Stimulated activated CD8-positive, alpha-beta memory T cell treated with anti-CD3 and anti-CD28 coated beads, Interleukin-4, amount 100 ng/mL, for 1 hour (primary cell): ENCODE measurements at places on chromosomes 5 and 9.

- DNase-seq: no peak
Measured at GRCh38 chr9:20538092-20538491, 84.2 kb downstream of the MLLT3 start.

- DNase-seq: no peak
Measured at GRCh38 chr9:81410201-81410600, 279.1 kb downstream of the TLE1 start.

DNA sequence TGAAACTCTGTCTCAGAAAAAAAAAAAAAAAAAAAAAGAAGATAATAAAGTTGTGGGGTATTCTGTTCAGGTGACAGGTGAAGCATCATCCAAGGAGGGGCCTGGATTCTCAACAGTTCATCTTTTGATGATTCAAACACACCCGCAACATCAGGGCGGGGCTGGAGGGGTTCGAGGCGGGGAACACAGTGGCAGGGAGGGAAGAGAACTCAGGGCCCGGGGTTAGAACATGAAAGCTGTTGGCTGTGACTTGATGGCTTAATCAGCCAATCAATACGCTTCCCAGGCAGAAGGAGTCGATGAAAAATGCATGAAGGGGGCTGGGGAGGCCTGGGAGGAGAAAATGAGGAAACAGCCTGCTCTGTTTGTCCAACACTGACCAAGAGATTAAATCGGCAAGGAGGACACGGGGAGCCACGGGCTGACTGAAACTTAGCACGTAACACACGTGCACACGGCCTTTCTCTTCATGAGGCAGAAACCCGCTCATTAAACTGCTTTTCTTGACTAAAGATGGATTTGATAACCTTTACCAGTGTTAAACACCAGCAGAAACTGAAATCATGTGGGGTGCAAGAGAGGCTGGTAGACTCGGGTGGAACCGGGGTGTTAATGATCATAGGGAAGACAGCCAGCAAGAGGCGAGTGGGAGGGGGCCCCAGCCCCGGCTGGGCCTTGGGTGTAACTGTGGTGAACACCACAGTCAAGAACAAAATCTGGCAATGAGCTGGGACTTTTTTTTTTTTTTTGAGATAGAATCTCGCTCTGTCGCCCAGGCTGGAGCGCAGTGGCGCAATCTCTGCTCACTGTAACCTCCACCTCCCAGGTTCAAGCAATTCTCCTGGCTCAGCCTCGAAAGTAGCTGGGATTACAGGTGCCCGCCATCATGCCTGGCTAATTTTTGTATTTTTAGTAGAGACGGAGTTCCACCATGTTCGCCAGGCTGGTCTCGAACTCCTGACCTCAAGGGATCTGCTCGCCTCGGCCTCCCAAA, 105.7 kb upstream of the RAPGEF1 start:
- no peak for DNase-seq

GRCh38 chr5:161549106-161549505, 2.6 kb upstream of the GABRB2 start:
- DNase-seq: no peak

- DNase-seq: no peak
Measured at GRCh38 chr5:72346398-72346797, 26.2 kb downstream of the PTCD2 start.
